Sigmoid colon (tissue), 7 donors: ENCODE measurements at places on chromosomes 1 and 21. TPM values are rescaled to one million over a fixed set of nuclear protein-coding genes. Genes with fewer than 3 reads are reported as not detected.

Gene S1PR1
- total RNA-seq = 24.8 TPM

Gene GIPC2
- total RNA-seq = 1.9 TPM

Gene C1orf87
- total RNA-seq = not detected

Gene C1orf167
- total RNA-seq = not detected

Gene IL23R
- total RNA-seq = not detected

Gene LRRC7
- total RNA-seq = 1.4 TPM

Gene ARHGEF19
- 4.4 TPM for total RNA-seq

Gene FAM163A
- total RNA-seq = 2.4 TPM

Gene CRYAA
- not detected for total RNA-seq

Gene RGS4
- 15.7 TPM for total RNA-seq

Gene TRIM63
- total RNA-seq = not detected

Gene RNF11
- 116 TPM for total RNA-seq

Gene ADCY10
- 0.28 TPM for total RNA-seq

Gene DEDD
- 29.6 TPM for total RNA-seq

Gene PRAMEF25
- total RNA-seq = not detected

Gene PTPRF
- 78.7 TPM for total RNA-seq

Gene C1orf226
- total RNA-seq = 13.2 TPM

Gene FLG2
- not detected for total RNA-seq

Gene TMOD4
- total RNA-seq = not detected

Gene CD58
- total RNA-seq = 30.6 TPM

Gene GPR25
- total RNA-seq = not detected

Gene SLC1A7
- 0.16 TPM for total RNA-seq

Gene S100A13
- 276 TPM for total RNA-seq

Gene PRELP
- 67.4 TPM for total RNA-seq

Gene SMAP2
- total RNA-seq = 26.8 TPM

Gene PAPPA2
- 1.4 TPM for total RNA-seq

Gene ELF3
- 0.27 TPM for total RNA-seq

Gene SELP
- total RNA-seq = 4.6 TPM

Gene F11R
- 6.7 TPM for total RNA-seq

Gene OTUD3
- 6.1 TPM for total RNA-seq

Gene RSPH1
- not detected for total RNA-seq
